ENCODE measurements at places on chromosomes 1 and 21.

GRCh38 chr1:222788402-222789156 is 26.3 kb upstream of the DISP1 start:
- DNase-seq, result no peak

DNA sequence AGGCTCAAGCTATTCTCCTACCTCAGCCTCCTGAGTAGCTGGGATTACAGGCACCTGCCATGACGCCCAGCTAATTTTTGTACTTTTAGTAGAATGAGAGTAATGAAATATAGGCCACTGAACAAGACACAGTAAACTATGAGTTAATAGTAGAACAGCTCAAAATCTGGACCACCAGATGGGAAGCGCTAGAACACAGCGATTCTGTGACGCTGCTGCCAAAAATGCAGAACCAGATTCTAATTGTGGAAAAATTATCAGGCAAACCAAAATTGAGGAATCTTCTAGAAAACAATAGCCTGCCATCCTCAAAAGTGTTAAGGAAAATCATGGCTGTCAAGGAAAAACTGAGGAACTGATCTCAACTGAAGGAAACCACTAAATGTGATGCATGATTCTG is 111.4 kb upstream of the TIAM1 start:
- DNase-seq, result no peak

- DNase-seq, result no peak
Observed at GRCh38 chr1:202279806-202280205, 61.9 kb downstream of the UBE2T start.

GRCh38 chr1:107662971-107663370 is 302.0 kb downstream of the VAV3 start:
- DNase-seq, result no peak

DNA sequence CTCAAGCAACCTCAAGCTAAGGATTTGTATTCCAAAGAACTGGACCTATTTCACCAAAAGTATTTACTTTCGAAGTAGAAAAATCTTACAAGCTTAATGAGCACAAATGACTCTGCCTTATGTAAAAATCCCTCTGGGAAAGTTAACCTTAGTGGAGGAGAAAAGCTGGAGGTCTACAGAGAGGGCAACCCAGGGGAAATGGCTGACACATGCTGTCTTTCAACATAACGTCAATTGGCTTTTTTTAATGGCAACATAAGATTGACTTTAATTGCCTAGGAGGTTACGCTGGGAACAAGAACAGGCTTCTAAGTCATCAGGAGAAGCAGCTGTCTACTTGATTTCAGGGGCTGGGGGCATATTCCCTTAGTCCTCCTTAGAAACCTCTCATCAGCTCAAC is 52.3 kb downstream of the UTP25 start:
- DNase-seq, result no peak

GRCh38 chr1:177311111-177311510 is 140.4 kb downstream of the BRINP2 start:
- DNase-seq, result no peak

- no peak for DNase-seq
Observed at GRCh38 chr1:39344394-39345154, 140.1 kb downstream of the MACF1 start.

DNA sequence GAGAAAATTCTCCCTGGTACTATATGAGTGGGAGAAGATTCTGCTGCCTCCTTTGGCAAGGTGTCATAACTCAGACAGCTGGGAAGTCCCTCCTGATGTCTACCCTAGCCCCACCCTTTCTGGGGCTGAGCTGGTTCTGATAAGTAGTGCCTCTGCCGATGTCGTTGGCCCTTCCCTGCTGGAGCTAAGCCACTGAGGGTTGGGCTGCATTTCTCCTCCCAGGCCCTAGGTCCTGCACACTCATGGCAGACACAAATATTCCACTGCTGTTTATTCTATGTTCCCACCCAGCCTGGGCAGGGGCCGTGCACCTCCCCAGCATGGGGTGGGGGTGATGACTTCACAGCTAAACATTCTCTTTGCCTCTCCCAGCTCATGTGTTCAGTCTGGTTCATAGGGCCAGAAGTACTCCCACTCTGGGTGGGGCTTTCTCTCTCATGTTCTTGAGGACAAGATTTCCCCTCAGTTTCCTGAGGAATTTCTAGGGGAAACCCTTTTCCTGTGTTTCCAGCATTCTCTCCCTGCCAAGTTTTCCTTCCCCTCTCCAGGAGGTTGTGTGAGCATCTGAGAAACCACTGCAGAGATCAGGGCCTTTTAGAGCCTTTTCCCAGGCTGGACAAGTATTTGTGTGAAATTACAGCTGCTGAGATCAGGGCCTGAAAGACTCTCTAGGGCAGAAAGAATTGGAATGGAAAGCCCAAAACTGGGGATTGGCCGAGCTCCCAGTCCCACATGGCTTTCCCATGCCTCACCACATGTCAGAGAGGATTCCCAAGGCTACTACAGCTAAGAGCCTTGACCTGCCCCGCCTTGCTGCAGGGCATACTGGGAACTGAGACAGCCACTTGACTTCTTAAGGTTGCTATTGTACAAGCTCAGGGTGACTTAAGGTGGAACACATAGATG is 66.2 kb downstream of the ATP2B4 start:
- no peak for DNase-seq

GRCh38 chr1:33433509-33434362 is 2.8 kb upstream of the PHC2 start:
- DNase-seq, result no peak

DNA sequence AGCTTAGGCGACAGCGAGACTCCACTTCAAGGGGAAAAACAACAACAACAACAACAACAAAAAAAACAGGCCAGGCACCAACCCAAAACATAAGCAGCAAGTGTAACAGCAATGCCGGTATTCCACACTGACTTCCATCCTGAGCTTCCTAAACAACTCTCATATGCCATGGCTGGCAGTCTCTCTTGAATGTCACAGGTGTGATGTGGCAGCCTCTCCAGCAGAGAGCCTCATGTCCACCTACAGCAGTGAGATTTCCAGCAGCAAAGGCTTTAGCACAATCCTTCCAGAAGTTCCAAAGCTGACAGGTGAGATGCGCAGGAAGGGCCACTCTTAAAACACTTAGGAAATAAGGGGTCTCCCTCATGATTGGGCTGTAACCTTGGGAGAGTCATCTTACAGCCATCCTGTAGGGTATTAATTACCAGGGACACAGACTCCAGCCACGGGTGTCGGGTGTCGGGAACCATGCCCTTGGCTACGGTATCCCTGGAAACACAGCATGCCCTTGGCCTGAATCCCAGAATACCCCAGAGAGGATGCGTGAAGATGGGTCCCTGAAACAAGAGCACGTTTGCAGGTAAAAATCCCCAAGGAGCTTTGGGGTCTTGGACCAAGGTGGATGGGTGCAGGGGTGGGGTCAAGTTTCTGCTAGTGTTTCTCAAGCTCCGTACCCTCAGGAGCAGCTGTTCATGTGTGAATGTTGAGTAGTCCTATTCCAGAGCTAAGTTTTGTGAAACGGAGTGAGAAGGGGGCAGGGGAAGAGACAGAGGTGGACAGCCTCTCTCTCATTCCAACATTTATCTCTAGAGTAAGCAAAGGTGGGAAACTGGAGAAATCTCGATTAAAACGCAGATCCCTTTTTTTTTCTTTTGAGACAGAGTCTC is 31.4 kb downstream of the CLSTN1 start:
- peak; percentile 84 for DNase-seq

- no peak for DNase-seq
Observed at GRCh38 chr1:119626011-119626545, 22.0 kb downstream of the ZNF697 start.

- DNase-seq, result no peak
Observed at GRCh38 chr1:224375059-224375458, 18.4 kb downstream of the CNIH4 start.

DNA sequence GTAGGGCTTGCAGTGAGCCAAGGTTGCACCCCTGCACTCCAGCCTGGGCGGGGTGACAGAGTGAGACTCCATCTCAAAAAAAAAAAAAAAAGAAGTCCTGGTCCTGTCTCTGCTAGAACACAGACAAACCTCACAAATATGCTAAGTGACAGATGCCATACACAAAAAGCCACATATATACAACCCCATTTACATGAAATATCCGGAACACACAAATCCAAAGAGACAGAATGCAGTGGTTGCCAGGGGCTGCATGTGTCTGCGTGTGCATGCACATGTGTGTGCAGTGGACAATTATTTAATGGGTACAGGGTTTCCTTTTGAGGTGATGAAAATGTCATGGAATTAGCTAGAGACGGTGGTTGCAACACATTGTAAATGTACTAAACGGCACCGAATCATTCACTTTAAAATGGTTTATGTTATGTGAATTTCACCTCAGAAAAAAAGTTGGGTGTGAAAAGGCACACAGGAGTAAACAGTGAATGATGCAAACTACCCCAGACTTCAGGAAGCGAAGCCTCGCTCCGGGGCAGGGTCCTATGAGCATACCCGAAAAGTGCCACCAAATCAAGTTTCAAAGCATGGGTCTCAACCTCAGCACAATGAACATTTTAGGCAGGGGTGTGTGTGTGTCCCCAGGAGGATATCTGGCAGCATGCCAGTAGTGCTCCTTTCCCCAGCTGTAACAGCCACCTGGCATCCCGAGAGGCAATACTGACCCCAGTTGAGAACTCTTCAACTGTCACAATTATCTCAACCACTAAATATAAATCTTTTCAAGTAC is 48.3 kb downstream of the GNB1 start:
- peak; percentile 62 for DNase-seq

DNA sequence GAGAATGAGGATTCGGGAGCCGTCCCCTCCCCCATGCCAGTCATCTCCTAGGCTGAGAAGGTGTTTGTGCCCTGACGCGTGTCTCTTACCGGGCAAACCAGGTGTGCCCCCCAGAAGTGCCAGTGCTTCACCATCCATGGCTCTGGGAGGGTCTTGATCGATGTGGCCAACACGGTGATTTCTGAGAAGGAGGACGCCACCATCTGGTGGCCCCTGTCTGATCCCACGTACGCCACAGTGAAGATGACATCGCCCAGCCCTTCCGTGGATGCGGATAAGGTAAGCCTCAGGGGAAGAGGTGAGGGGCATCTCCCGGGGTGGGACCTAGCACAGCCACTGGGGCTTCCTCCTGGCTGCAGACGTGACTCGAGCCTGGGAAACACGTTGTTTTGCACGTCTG is 959 bp downstream of the PADI6 start:
- no peak for DNase-seq
